Activated CD4-positive, alpha-beta T cell treated with anti-CD3 and anti-CD28 coated beads for 1 hour (primary cell): ENCODE measurements at places on chromosomes 5 and 9.

DNA sequence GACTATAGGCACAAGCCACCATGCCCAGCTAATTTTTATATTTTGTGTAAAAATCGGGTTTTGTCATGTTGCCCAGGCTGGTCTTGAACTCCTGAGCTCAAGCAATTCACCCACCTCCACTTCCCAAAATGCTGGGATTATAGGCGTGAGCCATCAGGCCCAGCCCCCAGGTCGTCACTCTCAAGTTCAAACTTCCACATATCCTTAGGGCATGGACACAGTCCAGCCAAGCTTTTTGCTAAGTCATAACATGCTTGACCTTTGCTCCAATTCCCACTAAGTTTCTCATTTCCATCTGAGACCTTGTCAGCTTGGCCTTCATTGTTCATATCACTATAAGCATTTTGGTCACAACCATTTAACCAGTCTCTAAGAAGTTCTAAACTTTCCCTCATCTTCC is 43.9 kb upstream of the ARAP3 start:
- no peak for DNase-seq

- no peak for DNase-seq
Measured at GRCh38 chr9:14213504-14213903, 100.4 kb downstream of the NFIB start.

DNA sequence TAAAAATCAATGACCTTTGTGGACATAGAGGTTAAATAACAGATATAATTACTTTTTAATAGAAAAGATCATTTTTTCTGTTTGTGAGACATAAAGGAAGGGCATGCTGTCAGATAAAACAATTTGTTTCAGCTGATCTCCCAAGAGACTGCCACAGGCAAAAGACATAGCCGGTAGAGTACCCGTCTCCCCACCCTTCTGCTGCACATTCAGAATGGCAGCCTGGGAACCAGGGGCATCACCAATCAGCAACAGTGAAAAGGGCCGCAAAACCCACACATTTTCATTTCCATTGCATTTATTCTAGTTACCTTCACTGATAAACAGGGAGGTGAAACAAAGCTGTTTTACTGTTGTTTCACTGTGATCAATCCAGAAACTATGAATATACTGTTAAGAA is 357.7 kb downstream of the ARRDC3 start:
- no peak for DNase-seq

DNA sequence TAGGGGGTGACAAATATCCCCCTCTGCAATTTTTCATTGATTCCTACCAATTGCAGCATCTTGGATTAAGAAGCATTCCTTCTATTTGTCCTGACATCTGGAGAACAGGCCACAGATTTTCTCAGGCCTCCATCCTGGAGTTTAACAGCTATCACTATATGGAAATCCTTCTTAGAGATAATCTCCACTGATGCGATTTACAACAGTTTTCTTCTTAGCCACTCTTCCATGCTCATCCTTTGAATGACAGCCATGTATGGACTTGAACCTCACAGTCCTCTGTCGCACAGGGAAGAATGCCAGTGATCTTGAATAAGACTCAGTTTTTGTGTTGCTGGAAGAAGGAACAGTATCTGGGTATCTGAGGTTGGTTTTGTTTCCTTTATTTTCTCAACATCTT is 73.2 kb downstream of the PGM5 start:
- DNase-seq = no peak

DNA sequence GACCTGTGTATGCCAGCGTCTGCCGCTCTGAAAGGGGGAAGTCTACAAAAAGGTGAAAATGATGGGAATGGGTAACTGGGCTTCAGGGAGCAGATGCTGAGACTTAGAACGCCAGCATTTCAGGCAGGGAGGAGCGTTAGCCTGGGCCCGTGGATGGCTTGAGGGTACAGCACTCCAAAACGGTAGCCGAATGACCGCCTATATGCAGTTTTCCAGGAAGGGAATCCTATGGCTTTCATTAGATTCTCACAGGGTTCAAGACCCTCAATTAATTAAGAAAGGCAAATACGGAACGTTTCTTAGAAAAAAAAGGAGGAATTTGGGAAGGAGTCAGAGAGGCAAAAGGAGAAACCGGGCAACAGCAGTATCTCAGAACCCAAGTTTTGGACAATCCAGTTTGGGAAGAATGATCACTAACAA is 639 bp downstream of the AMACR start:
- DNase-seq = no peak

DNA sequence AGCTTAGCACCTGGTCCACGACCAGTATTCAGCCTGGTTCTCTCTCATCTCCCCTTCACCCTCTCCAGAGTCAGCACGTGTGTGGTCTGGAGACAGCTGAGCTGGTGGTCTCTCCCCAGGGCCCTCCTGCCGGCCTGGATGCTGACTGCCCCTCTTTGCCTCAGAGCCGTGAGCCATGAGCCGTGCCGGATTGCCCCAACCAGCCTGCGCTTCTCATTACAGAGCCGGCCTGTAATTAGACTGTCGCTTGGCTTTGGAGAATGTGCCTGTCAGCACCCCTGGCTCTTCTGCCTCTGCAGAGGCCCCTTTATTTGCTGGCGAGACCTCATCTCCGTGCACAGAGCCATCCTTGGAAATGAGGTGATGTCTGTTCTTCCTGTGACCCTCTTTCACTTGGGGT is 118.7 kb upstream of the BOD1 start:
- no peak for DNase-seq

GRCh38 chr5:55407059-55407684 is 99.4 kb downstream of the MTREX start:
- no peak for DNase-seq

DNA sequence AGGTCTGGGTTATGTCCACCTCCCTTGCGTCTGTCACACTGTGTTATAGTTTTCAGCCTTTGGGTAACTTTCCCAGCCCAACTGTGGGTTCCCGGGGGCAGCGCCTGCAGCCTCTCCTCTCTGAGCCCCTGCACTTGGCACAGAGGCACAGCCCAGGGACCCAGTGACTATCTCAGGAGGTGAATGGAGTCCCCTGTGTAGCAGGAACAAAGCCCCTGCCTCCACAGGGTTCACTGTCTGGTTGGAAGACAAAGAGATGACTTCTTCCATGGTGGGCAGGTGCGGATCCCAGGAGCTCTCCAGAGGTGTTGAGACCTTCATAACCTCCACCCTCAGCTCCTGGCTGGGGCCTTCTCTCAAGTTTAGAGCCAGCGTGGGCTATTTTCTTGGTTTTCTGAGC is 156.9 kb downstream of the C9orf50 start:
- no peak for DNase-seq

DNA sequence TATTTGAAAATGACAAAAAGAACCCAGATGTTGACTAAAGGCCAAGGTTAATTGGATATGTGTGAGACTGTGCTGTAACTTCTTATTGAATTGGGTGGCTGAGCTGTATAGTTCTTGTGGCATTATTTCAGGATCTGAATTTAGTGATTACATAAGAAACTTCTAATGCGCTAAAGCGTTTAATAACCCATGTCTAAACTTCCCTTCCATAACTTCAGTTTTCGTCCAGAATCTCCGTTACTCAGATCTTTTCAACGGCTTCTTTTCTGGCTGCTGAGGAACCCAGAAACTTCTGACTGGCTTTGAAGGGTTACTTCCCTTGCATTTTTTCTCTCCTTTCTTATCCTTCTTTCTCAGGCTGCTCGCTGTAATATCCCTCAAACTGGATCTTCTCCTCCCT is 28.1 kb upstream of the C9orf72 start:
- DNase-seq = no peak

DNA sequence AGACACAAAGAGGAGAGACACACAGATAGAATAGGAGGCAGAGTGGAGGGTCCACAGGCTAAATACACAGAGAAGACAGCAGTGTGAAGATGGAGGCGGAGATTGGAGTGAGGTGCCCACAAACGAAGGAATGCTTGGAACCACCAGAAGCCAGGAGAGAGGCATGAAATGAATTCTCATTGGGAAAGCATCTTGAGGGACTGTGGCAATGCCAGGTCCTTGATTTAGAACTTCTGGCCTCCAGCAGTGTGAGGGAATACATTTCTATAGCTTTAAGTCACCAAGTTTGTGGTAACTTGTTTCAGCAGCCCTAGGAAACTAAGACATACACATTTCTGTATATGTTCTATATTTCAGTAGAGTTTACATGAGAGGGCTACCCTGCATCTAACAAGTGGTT is 396.6 kb upstream of the ZNF608 start:
- DNase-seq = no peak

DNA sequence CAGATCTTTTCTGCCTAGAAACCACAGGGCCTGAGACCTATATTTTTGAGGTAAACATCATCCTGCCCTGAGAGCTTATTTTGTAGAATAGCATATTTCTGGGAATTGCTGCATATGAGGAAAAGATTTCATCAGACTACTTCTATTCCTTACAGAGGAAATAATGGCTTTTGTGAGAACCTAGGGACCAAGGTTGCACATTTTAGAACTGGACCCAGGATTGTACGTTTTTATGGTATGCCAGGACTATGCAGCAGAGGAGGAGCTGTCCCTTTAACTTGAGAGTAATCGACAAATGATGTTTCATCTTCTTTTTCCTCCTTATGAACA is 2.2 kb upstream of the ALDH1A1 start:
- DNase-seq = no peak

DNA sequence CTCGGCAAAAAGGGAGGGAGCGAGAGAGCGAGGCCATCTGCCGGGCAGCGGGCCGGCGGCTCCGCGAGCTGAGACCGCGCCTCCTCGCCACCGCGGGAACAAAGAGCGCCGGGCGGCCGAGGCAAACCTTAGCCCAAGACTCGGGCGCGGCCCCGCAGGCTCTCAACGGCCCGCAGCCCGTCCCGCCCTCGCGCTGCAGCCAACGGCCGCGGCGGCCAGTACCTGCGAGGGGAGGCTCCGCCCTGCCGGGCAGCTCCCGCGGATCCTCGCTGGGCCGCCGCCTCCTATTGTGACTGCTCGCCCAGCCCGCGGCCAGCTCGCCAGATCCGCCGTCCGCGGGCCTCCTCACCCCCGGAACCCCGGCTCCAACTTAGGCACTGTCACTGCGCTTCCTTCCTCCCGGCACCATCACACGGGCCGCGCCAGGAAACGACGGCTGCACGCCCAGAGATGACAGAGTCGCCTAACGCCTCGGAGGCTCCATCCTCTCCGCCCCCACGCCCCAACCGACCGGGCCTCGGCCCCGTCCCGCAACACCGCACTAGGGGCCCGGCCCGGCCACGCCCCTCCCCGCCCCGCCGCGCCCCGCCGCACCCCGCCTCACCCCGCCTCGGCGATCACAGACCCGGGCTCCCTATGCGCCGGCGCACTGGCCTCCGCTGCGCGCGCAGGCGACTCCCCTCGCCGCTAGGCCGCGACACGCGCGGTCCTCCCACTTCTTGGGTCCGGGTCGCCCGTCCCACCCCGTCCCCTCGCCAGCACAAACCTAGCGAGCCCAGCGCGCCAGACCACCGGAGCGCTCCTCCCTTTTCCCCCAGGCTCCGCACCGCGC is 479 bp upstream of the RNF38 start:
- DNase-seq = peak; percentile 85

GRCh38 chr9:125603478-125604021 is 103.5 kb downstream of the MAPKAP1 start:
- DNase-seq = no peak

DNA sequence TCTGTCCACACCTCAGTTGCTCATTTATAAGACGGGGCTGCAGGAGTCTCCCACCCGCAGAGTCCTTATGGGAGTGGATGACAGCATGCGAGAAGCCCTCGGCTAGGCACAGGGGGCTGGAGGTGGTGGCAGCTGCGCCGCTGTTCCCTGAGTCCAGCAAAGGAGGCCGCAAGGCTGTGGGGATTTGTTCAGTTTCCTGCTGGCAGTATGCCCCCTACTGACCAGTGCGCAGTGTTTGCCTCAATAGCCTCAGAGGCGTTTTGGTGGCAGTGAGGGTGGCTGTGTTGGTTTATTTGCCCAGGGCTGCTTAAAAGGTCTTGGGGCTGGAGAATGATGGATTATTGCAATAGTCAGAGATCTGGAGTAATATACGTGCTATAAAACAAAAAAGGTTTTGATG is 176.3 kb upstream of the OTULINL start:
- DNase-seq = no peak
